Smooth muscle cell of the pulmonary artery (primary cell): ENCODE measurements at places on chromosomes 5 and 9. TPM values are rescaled to one million over a fixed set of nuclear protein-coding genes. Genes with fewer than 3 reads are reported as not detected.

The CARTPT gene
- not detected in 2 replicates for total RNA-seq

The UBAP1 gene
- 32.2 and 35.7 TPM in 2 replicates for total RNA-seq

The PNPLA7 gene
- 1.1 and 2.0 TPM in 2 replicates for total RNA-seq

The NR4A3 gene
- 2.2 and 8.9 TPM in 2 replicates for total RNA-seq

The PRSS3 gene
- 12.1 and 14.8 TPM in 2 replicates for total RNA-seq

The CKMT2 gene
- 15.1 and 18.6 TPM in 2 replicates for total RNA-seq

The GPBP1 gene
- 39.8 and 52.9 TPM in 2 replicates for total RNA-seq

The ACO1 gene
- 94.4 and 109 TPM in 2 replicates for total RNA-seq

The ADAMTS19 gene
- total RNA-seq, result 0.03 and 0.33 TPM in 2 replicates

The GRIN3A gene
- not detected in 2 replicates for total RNA-seq

The LHX3 gene
- not detected in 2 replicates for total RNA-seq

The CLTB gene
- 65.7 and 72.3 TPM in 2 replicates for total RNA-seq

The CAMK4 gene
- total RNA-seq, result 1.5 and 1.8 TPM in 2 replicates

The GABRA1 gene
- 0.17 TPM in 1 of 2 replicates, not detected in the other for total RNA-seq

The TSSK1B gene
- 0.46 and 0.50 TPM in 2 replicates for total RNA-seq

The CDX1 gene
- 0.17 and 0.91 TPM in 2 replicates for total RNA-seq

The CRHBP gene
- 0.33 and 3.7 TPM in 2 replicates for total RNA-seq

The PLPP1 gene
- 56.3 and 79.8 TPM in 2 replicates for total RNA-seq

The FGF10 gene
- 0.10 and 2.2 TPM in 2 replicates for total RNA-seq

The ZFP62 gene
- total RNA-seq, result 17.4 and 17.5 TPM in 2 replicates

The TAF1L gene
- total RNA-seq, result under 0.01 TPM in 1 of 2 replicates, not detected in the other

The NUDT12 gene
- total RNA-seq, result 6.8 and 10.8 TPM in 2 replicates

The C5 gene
- 5.1 and 5.3 TPM in 2 replicates for total RNA-seq

The RMRP gene
- total RNA-seq, result 20,891 and 22,749 TPM in 2 replicates

The PIP5KL1 gene
- total RNA-seq, result 1.4 and 3.4 TPM in 2 replicates

The DCAF10 gene
- total RNA-seq, result 58.6 and 61.9 TPM in 2 replicates

The ERAP2 gene
- 4.5 and 102 TPM in 2 replicates for total RNA-seq

The PRPF4 gene
- 28.2 and 32.5 TPM in 2 replicates for total RNA-seq

The PLAC8L1 gene
- total RNA-seq, result 0.20 and 0.52 TPM in 2 replicates

The PITX1 gene
- total RNA-seq, result 0.78 and 3.5 TPM in 2 replicates

The LCN15 gene
- total RNA-seq, result not detected in 2 replicates

The SGCD gene
- 2.5 and 9.8 TPM in 2 replicates for total RNA-seq

The SPATA9 gene
- 0.13 and 0.30 TPM in 2 replicates for total RNA-seq

The SLC27A6 gene
- total RNA-seq, result 0.10 and 0.13 TPM in 2 replicates

The GFI1B gene
- total RNA-seq, result not detected in 2 replicates

The TMEM215 gene
- not detected in 2 replicates for total RNA-seq

The NEURL1B gene
- 2.1 and 11.3 TPM in 2 replicates for total RNA-seq

The PRUNE2 gene
- total RNA-seq, result 27.0 and 135 TPM in 2 replicates

The DMRTA1 gene
- 0.13 and 0.66 TPM in 2 replicates for total RNA-seq

The C5orf47 gene
- total RNA-seq, result not detected in 2 replicates

The TUSC1 gene
- 9.4 and 10.0 TPM in 2 replicates for total RNA-seq

The CATSPER3 gene
- total RNA-seq, result 0.10 and 0.13 TPM in 2 replicates

The ERCC8 gene
- 12.6 and 15.7 TPM in 2 replicates for total RNA-seq

The IGIP gene
- 24.0 and 32.8 TPM in 2 replicates for total RNA-seq

The STKLD1 gene
- 0.20 and 0.33 TPM in 2 replicates for total RNA-seq

The PCDHB13 gene
- 0.59 and 1.8 TPM in 2 replicates for total RNA-seq

The DNM1 gene
- 1.9 and 5.8 TPM in 2 replicates for total RNA-seq

The UGCG gene
- 114 and 163 TPM in 2 replicates for total RNA-seq

The N4BP3 gene
- 0.13 and 0.20 TPM in 2 replicates for total RNA-seq

The OR1J2 gene
- 0.50 TPM in 1 of 2 replicates, not detected in the other for total RNA-seq

The SPINK1 gene
- 0.66 and 1.3 TPM in 2 replicates for total RNA-seq
